ENCODE measurements at places on chromosomes 2 and 18.

DNA sequence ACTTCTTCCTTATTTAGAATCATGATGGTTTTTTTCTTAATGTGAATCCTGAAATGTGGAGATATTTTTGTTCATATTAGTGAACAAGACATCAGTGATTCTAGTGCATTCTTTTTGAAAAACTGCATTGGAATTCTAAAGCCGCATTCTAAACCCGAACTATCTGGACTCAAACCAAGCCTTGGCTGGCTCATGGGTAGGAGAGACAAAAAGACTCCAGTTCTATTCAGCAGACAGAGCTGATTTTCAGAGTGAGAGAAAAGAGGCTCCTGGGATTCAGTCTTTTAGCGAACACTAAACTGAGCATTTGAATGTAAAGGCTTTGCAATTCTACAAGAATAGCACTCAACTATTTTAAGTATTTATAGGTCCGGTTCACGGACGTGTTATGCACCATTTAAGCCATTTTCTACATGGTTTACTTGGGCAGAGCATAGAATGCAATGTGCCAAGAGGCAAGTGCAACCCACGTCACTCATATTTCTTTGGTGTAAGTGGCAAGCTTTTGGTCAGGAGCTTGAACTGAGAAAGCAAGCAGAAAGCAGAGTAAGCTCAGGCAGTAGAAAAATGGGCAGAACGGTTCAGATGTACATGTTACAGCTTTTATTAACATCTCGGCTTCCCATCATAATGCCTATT lies 227.3 kb upstream of the RAB12 start:
- peak; percentile 52 for DNase-seq

DNA sequence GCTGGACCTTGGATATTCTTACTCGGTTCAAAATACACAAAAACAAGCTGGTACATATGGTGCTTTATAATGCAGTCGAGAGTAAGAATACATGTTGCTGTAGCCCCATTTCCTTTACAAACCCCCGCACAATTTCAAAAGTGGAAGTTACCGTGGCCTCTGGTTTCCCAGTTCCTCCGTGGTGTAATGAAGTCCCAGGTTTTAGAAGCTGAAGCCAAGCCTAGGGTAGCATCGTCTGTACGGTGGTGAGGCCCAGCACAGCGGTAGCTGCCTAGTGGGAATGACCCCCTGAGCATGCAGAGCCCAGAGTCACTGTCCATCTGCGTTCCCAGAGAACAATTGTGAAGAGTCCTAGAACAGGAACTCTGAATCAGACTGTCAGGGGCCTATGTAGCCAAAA lies 171.8 kb downstream of the ASXL3 start:
- DNase-seq, result no peak

- DNase-seq, result peak; percentile 56
Measured at GRCh38 chr18:57728941-57729511, 74.1 kb downstream of the ATP8B1 start.

GRCh38 chr2:137865954-137866540 lies 98.2 kb upstream of the HNMT start:
- DNase-seq, result peak; percentile 39

DNA sequence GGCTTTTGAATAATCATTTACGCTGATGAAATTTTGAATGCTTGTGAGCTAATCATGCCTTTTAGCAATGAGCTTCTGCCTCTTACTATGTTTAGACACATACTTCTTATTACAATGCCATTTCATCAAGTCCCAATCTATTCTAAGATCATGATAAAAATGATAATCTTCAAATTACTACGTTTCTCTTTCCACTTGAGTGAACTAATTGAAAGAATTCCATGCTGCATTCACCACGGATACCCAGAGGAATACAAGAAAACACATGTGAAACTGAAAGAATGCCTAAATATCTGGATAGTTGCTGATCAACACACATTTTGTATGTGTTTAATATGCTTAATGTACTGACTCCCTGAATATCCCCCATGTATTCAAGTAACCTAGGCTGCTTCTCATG lies 62.3 kb downstream of the LRRTM4 start:
- DNase-seq, result no peak

DNA sequence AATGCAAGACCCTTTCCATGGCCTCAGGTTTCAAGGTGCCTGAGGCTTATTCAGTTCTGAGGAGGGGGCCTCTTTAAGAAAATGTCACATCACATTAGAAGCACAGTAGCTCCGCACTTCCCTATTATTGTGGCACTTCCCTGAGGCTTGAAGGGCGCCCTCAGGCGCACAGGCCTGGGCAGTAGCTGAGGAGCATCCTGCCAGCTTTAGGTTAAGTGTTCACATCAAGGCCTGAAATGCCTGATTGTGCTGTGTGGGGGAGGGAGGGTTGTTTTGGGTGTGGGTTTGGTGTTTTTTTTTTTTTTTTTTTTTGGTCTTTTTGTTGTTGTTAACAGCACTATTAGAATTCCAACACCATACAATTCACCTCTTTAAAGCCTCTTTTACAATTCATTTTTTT lies 107.9 kb downstream of the CABLES1 start:
- DNase-seq, result no peak

GRCh38 chr18:60570172-60570571 lies 197.6 kb upstream of the MC4R start:
- DNase-seq, result no peak

DNA sequence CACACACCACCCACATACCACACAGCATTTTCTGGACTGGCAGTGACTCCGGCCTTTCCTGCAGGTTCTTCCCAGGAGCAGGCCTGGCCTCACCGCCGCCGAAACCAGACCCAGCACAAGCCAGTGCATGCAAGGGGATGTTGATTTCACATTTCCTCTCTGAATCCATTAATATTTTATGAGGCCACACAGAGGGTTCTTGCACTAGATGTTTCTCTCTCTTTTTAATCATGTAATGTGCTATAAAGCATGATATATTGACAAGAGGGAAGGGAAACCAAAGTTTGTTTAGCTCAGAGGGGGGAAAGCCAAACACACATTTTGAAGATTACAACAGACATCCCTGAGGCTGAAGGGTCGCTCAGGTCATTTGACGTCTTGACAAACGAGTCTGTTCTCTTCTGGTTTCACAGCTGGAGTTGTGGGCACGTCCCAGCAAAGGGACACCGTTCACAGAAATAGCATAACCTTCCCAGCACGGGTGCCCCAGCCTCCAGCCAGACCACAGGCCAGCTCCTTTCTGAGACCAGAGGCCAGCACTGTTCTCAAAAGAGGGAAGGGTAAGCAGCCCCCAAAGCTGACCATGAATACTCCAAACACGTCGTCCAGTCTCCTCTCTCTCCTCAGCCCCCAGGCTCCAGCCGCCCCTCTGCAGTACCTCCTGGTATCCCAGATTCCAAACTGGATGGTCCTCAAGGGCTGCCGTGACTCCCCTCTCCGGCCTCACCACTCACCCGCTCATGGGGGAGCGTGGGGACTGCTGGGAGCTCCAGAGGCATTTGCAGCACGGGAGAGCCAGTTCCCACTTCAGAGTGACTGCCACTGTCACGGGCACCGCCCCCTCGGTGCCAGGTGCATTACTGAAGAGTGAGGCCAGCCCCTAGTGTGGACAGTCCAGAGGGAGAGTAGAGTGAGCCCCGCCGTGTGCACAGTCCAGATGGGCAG lies 340.3 kb upstream of the SALL3 start:
- no peak for DNase-seq

GRCh38 chr2:129903586-129904425 lies 75.7 kb upstream of the RAB6C start:
- DNase-seq, result no peak

DNA sequence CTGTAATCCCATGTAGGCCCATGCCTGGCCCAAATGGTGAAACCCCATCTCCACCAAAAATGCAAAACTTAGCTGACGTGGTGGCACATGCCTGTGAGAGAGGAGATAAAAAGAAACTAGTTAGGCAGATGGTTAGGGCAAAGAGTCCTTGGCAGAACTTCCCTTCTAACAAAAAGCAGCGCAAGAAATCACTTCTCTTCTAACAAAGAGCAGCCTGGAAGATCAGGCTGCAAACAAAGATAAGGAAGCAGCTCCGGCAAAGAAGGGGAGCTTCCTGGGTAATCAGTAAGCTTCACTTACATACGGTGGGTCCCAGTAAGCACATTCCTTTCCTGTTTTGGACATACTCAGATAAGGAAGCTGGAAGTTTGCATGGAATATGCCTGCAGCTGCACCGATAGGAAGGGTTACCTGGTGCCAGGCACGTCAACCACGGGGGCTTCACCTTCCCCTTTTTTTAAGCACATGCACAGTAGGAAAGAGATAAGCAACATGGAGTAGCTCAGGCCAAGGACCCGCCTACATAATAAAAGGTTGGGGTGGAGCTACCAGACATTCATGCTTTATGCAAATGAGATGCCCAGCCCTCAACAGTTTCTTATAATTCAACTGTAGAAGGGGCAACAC lies 61.0 kb upstream of the SLC25A52 start:
- no peak for DNase-seq

DNA sequence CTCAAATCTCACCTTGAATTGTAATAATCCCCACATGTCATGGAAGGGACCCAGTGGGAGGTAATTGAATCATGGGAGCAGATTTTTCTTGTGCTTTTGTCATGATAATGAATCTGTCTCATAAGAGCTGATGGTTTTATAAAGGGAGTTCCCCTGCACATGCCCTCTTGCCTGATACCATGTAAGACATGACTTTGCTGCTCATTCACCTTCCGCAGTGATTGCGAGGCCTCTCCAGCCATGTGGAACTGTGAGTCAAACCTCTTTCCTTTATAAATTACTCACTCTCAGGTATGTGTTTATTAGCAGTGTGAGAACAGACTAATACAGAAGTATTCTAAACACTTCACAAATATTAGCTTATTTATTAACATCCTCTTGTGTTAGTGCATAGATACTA lies 516.7 kb downstream of the LRRTM4 start:
- DNase-seq, result no peak

GRCh38 chr2:9166579-9167377 lies 39.8 kb upstream of the ASAP2 start:
- DNase-seq, result peak; percentile 28

- DNase-seq, result peak; percentile 49
Measured at GRCh38 chr2:223560749-223561435, 41.3 kb downstream of the SCG2 start.

DNA sequence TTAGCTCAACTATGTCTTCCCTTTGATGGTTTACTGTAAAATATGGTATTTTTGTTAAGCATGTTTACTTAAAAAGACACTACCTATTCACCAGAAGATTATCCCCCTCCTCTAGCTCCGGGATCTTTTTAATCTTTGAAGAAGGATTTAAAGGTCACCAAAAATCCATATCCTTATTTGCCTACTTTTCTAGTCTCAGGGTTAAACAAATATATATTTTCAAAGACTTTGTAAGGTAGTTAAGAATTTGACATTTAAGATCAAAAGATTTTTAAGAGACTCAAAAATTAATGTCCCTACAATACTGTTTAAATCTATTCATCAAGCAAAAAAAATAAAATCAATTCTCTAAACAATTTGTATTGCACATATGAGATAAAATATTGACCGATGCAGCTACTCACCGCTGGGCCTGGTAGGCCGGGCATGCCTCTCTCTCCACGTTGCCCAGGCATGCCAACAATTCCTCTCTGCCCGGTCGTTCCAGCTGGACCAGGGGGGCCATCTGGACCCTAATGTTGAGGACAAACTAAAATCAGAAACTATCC lies 76.1 kb downstream of the COL3A1 start:
- no peak for DNase-seq

DNA sequence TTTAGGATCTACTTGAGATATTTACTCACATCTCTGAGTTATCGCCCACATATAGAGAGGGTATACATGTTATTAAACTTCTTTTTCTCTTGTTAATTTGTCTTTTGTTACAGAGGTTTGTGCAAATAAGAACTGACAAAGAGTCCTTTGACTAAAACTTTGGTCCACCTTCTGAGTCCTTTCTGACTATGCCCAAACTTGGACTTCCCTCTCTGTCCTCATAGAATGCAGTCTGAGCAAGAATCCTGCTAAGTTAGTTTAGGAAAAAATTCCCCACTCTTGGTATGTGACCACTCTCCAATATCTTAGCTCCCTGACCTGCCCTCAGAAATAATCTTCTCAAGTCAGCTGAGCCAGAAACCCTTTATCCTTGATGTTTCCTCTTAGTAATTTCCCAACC lies 257.5 kb upstream of the REG3G start:
- DNase-seq, result no peak

DNA sequence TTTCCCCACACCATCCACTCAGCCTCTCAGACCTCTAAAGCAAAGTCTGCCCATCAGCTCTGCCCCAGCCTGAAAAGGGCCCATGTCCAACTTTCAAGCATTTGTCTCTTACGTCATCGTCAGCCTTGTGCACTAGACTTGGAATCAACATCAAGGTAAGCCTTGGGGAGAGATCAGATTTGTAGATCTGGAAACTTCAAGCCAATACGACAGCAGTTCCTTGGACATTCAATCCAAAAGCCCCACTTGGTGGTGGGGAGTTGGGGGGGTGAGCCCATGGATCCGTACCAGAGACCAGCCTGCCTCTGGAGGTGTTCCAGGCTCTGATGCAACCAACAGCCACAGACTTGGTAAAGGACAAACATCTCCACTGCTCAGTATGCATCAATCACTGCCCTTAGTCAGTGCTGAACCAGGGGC lies 206.8 kb upstream of the MEIS1 start:
- DNase-seq, result no peak

GRCh38 chr18:31720867-31721266 lies 36.5 kb upstream of the B4GALT6 start:
- DNase-seq, result no peak

DNA sequence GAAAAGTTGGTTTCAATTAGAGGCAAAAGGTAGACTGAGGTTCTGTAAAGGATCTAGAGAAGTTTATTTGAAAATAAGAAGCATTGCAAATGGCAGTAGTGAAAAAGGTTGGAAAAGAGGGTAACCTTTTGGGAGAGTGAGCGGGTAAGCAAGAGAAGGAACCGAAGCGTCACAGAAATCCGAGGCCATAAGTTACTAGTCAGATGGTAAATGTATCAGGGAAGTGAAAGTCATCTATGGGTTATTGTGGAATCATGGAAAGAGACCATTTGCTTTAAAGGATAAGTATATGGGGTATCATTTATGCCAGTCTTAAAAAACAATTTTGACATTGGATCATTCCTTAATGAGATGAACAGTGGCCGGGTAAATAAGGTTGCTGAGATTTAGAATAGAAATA lies 30.5 kb downstream of the EML4 start:
- no peak for DNase-seq

DNA sequence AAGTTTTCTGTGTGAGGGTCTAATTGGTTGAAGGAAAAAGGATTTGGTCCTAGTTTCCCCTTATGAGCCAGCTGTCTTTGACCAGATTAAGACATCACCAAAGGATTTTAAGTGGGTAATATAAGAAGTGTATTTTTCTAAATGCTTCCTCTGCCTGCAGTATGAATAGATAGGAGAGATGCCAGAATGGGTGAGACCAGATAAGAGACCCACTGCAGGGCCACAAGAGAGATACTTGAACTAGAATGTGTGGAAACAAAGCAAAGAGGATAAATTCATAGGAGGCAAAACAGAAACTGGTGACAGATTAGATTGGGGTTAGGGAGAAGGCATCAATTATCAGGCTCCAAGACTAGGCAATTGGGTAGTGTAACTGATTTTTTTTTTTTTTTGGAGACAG lies 1.1 kb upstream of the HDHD2 start:
- no peak for DNase-seq

DNA sequence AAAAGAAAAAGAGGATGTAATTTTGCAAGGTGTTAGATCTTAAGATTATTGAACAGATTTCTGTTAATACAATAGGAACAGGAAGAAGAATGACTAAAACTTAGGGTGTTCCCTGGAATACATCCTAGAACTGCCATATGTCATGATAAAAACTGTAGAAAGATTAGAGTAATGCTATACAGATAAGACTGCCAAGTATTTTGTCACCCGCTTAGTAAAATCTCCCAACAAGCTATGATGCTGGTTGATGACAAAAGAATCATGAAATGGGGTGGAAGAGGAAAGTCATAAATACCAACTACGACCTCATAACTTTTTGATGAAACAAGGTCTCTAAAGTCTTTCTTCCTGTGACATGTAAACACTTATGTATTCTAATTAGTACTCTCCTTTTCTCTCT lies 163.6 kb upstream of the COL3A1 start:
- no peak for DNase-seq

All from IMR-90 (cell line).